Brain microvascular endothelial cell (primary cell): ENCODE measurements at places on chromosomes 5 and 9.

DNA sequence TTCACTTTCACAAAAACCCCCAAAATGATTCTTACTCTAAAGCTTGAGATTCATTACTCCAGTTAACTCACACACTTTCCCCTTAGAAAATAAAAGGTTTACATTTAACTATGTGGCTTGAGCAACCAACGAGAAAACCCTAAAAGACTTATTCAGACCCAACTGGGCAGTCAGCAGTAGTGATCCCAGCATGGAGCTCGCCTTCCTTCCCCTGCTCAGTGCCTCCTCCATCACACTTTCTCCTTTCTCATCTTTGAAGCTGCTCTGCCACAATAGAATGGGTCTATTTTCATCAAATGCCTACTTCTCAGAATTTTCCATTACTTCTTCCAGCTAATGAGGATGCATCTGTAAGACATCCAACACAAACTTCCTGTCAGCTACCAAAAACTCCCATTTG lies 29.1 kb downstream of the RORB start:
- DNase-seq: no peak

GRCh38 chr5:136025900-136026299 lies 2.9 kb upstream of the TGFBI start:
- no peak for DNase-seq

DNA sequence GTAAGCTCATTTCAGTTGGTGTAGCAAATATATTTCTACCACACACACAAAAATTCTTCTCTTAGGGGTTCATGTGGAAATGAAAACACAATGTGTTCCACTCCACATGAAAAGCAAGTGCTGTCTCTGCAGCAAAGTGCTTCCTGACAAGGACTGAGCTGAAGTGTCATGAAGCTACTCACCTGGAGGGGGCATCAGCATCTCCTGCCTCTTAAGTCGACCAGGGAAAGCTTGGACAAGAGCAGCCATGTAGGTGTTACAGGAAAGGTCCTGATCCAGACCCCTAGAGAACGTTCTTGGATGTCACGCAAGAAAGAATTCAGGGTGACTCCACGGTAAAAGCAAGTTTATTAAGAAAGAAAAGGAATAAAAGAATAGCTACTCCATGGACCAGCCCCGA lies 62.8 kb downstream of the SV2C start:
- no peak for DNase-seq

GRCh38 chr5:150303660-150304386 lies 1.1 kb upstream of the ARSI start:
- no peak for DNase-seq

DNA sequence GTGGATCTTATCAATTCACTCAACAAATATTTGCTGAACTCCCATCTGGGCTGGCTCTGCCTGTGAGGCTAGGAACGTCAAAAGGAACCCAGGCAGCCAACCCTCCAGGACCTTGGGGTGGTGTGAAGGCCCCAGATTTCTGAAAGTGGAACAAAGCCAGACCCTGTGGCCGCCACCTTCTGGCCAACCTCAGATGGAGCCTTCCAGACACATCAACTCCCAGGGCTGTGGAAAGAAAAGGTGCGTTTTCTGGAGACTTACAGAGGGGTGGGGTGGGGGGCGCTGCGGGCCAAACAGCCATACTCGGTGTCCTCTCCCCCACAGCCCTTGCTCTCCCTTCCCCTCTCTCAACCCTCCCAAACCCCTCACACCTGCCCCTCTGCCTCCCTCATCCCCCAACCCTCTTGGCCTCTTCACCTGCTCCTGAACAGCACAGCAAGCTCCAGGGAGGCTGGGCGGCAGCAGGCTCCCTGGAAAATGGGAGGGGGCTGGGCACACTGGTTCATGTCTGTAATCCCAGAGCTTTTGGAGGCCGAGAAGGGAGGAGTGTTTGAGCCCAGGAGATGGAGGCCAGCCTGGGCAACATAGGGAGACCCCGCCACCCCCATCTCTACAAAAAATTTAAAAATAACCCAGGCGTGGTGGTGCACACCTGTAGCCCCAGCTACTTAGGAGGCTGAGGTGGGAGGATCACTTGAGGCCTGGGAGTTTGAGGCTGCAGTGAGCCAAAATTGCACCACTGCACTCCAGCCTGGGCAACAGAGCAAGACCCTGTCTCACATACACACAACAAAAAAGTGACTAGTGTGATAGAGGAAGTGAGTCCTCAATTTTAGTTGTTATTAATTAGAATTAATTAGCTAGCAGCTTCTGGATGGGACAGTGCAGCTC lies 45.0 kb upstream of the PRRC2B start:
- no peak for DNase-seq

DNA sequence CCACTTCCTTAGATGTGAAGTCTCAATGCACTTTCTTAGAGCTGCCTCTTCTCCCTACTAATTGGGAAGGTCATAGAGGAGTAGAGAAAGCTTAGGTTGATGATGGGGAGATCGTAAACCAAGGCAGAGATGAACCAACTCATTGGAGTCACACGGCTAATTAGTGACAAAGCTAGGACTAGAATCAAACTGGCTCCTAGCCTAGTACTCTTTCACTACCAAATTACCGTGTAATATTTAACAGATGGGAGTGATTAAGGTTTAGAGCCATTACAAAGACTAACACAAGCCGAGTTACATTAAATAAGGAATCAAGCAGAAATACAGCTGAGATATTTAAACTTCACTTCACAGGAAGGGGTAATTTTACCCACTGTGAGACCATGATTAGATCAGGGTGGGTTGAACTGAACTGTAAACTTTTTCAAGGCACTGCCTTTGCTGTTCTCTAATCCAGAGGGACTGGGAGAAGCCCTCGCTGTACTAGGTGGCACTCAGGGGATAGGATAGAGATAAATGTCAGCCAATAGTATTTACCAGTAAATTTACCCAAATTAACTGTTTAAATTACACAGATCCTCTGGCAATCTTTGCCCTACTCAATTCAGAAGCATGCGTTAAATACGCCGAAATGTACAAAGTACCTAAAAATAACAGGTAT lies 166.4 kb upstream of the PIK3R1 start:
- no peak for DNase-seq
